Activated CD8-positive, alpha-beta memory T cell treated with anti-CD3 and anti-CD28 coated beads, Interleukin-2, amount 10 ng/mL, durations not matched to agents 7 days and 5 days (primary cell): ENCODE measurements at places on chromosomes 12 and 14. TPM values are rescaled to one million over a fixed set of nuclear protein-coding genes. Genes with fewer than 3 reads are reported as not detected.
A peak's percentile ranks its signal among the peaks of the same experiment; 100 is the strongest.

IGF1 gene
- 1.1 TPM for total RNA-seq

- no peak for DNase-seq
These were observed 2.3 kb downstream of the CCND2 start for GRCh38 chr12:4275870-4276301.

- DNase-seq, result peak; percentile 51
These were observed 119.9 kb upstream of the LHX5 start for GRCh38 chr12:113591480-113591974.

DNA sequence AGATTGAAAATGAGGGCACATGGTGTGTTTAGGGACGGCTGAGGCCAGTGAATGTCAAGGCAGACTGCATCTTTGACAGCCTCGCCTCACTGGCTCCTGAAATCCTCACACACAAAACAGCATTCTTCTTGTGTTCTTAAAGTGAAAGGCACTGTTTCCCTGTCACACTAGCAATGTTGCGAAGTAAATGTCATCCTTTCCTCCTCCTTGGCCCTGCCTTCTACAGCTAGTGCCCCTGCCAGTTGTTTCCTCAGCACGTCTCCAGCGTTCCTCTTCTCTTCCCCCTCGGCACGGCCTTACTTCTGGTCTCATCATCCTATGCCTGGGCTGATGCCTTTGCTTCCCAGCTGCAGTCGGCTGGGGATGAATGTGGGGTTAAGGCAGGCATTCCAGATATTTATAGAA lies 129.4 kb upstream of the DNM1L start:
- no peak for DNase-seq

- DNase-seq, result no peak
These were observed 1.2 kb downstream of the SOCS2 start for GRCh38 chr12:93573552-93574223.

DNA sequence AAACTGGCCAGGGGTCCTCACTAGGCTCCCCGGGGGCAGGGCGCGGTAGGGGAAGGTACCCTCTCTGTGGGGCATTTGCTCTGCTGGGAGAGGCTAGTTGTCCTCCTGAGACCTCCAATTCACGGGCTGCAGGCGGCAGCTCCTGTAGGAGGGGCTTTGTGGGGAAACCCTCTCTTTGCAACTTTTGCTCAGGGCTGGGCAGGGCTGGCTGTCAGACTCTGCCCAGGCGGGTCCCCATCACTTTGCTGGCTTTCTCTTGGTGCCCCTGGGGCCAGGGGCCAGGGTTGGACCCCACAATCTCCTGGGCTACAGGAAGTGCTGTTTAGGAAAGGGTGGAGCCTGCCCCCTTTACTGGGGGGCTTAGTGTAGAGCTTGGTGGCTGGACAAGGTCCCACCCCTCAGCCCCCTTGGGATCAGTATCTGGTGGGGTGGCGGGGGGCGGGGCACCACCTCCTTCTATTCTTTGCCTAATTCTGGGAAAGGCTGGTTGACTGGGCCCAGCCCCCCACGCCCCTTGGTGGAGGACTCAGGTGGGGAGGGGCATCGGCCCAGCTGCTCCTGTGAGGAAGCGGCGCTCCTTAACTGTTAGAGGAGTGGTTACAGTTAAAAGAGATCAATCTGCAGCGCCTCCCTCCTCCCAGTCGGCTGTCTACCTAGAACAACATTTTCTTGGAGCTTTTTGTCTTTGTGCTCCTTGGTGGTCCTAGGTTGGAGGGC lies 918.7 kb downstream of the AACS start:
- no peak for DNase-seq

GRCh38 chr12:27554421-27555186 lies 30.6 kb downstream of the PPFIBP1 start:
- DNase-seq, result no peak

GRCh38 chr12:56661560-56661959 lies 15.8 kb upstream of the ATP5F1B start:
- DNase-seq, result peak; percentile 39
